ENCODE measurements at places on chromosomes 4 and X.

DNA sequence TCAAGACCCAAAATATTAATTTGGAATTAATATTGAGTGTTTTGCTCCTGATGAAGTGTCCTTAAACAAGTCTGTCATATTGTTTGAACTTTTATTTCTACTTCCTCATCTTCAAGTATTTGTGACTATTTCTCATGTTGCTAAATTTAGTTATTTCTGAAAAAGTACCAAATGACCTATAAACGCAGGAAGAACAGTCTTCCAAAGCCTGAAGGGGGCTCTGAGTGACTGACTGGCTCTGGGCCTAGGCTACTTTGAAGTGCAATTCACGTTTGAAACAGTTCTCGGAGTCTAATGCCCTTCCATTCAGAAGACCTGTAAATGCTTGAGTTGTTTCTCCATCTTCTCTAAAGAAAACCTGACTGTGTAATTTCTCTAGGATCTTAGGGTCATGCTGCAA lies 26.5 kb downstream of the GALNT7 start:
- DNase-seq = no peak

DNA sequence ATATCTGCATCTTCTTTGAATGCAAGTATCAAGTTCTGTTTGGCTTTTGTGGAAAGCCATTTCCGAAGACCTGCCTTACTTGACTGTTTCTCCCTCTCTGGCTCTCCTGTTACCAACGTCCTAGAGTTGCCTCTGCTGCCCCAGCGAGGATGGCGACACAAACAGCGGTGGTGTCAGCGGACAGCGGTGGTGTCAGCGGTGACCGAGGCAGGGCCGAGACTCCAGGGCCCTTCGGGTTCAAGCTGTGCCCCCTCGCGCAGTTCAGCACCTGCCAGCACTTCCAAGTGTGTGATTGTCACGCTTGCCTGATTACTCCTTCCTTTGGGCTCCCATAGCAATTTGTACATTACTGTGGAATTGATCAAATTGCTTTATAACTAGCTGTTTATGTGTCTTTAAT lies 336.9 kb upstream of the FAT1 start:
- DNase-seq = no peak

- no peak for DNase-seq
These were observed 74.5 kb downstream of the FRYL start for GRCh38 chr4:48705609-48706008.

DNA sequence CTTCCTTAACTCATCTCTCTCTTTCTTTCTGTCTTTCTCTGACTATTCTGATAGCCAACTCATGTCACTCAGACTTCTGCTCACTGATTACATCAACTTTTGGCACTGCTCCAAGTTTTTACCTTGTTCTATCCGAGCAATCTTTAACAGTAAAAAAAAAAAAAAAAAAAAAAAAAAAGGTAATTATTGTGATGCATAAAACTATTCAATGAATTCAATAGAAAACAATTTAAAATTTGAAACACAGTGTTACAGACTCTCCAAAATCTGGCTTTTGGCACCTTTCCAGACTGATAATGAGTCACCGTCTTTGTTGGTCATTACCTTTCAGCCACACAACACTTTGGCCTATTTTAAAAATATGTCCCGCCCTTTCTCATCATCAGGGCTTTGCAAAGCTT lies 229.5 kb downstream of the GALNTL6 start:
- DNase-seq = peak; percentile 57

- no peak for DNase-seq
These were observed 218.6 kb upstream of the GK2 start for GRCh38 chr4:79626611-79627010.

GRCh38 chr4:105120626-105121025 lies 26.1 kb upstream of the TET2 start:
- no peak for DNase-seq

DNA sequence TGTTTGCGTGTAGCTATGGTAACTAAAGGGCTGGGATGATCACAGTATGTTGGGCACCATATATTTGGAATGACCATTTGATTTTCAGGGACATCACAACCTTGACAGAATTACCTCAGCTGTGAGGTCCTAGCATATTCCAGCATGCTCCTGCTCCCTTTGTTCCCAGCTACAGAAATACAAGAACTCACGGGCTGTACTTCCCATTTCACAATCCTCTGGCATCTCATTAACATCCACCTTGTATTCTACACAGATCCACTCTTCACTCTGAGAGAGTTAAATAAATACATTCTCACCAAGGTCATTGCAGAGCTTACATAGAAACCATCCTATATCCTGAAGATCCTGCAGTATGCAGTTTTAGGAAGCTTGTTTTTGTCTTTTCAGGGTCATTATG lies 169.7 kb downstream of the FRMPD4 start:
- no peak for DNase-seq

DNA sequence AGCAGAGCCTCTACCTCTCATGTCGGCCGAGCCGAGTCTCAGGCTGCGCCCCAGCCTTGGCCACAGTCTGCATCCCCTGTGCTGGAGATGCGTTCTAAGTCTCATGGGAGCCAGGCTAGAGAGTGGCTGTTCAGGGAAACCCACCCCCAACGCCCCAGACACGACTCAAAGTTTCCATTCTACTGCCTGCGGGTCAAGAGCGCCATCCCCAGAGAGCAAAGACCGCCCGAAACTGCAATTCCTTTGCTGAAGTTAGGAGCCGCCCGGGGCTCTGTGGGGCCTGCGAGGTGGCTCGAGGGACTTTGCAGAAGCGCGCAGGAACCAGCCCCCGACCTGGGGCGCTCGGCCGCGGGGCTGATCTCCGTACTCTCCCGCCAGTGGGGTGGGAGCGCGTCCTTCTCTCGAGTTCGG lies 10.0 kb upstream of the ELF4 start:
- DNase-seq = no peak

GRCh38 chr4:109589605-109590004 lies 29.6 kb downstream of the MCUB start:
- peak; percentile 18 for DNase-seq

GRCh38 chrX:125757794-125758564 lies 408.1 kb downstream of the DCAF12L2 start:
- no peak for DNase-seq

- DNase-seq = no peak
These were observed 67.6 kb upstream of the TLL1 start for GRCh38 chr4:165805406-165805805.

DNA sequence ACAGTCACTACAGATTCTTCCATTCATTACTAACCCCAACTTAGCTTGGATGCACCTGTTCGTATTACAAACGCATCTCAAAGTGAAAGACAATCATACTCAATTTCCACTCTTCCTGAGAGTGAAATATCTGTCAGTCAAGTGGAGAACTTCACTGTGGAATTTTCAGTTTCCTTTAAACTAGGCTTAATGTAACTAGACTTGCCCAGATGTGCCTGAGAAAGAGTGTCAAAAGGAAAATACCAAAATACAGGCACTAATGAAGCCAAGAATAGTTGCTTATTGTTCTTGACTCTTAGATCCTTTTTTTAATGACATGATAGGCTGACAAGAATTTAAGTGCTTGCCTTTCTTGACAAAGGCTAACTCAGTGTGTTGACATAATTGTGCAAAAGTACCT lies 72.4 kb upstream of the NR3C2 start:
- DNase-seq = no peak

DNA sequence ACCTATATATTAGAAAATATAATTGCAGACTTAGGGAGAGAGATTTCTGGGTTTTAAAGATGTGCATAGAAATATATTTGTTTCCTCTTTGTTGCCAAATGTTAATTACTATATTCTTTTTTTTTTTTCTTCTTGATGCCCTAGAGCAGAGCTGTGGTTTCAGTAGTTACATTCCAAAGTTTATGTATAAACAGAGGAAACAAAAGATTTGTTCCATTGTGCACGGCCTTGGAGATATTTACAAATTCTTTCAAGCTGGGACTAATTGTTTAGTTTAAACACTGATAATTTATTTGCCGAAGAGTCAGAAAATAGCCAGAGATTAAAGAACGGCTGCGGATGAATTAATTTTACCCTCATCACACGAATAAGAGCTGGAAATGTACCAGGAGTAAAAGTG lies 85.1 kb downstream of the USP46 start:
- peak; percentile 39 for DNase-seq

DNA sequence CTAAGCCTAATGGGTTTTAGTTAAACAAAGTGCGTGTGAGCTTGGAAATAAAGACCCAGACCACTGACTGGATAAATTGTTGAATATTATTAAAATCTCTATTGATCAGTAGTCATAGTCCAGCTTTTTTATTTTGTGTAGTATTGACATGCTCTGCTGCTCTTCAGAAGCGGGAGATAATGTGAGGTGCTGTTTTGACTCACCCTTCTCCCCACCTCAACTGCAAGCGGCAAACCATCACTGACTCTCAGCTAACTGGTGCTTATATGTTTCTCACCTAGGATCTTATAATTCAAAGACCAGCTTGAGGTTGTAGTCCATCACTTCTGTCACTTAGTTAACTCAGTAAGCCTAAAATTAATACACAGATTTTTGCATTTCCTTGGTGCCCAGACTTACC lies 72.2 kb downstream of the COMMD8 start:
- DNase-seq = no peak

DNA sequence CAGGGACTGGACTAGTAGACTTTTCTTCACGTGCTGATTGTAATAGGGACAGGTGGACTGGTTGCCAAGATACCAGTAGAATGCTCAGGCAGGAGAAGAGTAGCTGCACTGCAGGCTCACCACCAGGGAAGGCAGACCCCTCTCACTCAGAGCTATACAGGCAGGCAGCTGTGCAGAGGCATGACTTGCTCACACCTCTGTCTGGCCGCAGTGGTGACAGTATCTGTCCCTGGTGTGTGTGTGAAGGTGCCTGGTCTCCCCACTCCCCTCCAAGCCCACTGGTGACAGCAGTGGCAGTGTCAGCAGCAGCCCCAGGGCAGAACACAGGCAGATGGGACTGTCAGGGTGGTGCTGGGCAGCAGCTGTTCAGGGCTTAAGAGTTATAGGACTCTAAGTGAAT lies 140.7 kb downstream of the RPS6KA6 start:
- no peak for DNase-seq

DNA sequence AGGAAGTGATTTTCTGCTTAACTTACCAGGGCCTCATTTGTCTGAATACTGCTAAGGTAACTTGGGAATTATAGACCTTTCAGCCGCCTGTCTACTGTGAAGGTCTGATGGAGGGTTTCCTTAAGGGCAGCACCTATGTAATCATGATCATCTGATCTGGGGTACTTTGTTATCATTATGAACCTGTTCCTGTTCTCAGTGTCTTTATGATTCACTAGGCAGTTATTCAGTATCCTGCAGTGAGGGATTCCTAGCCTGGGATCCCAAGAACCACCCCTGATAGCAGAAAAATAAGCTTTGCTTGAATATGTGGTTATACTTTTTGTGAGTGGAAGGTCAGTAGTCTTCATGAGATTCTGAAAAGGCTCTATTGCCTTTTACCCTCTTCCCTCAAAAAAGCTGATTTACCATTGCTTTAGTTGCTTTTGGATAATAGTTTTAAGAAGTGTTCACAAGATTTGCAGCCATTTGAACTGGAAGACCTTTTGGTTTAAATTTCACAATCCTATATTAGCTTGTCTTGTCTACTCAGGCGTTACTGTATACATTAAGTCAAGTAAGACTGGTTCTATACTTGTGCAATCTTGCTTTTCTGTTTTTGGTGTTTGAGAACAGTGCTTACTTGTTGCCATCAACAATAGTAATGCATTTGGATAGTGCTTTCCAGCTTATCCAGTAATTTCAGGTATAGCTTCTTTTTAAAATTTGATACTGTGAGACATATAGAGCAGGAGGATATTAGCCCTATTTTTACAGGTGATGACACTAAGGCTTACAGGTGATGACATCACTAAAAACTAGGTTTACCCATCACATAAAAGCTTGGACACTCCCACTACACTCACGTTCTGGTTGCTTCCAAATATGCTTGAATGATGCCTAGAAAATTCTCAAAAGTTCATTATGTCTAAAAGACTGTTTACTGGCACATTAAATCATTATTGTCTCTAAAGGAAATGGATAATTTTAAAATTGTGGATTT lies 60.0 kb downstream of the FHIP1A start:
- DNase-seq = peak; percentile 82

DNA sequence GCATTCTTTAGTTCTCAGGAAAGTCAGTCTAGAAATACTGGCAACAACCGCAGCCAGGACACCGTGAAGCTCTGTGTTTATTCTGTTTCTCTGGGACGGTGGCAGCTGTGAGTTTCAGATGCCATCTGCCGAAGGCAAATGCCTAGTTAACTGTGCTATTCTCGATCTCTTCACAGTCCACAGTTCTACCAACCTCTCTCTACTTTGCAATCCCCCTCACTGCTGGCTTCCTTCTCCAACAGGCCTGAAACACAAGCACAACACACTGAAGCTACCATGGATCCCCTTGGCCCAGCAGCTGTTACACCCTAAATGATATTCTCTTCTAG lies 118.8 kb downstream of the ZNF827 start:
- no peak for DNase-seq

DNA sequence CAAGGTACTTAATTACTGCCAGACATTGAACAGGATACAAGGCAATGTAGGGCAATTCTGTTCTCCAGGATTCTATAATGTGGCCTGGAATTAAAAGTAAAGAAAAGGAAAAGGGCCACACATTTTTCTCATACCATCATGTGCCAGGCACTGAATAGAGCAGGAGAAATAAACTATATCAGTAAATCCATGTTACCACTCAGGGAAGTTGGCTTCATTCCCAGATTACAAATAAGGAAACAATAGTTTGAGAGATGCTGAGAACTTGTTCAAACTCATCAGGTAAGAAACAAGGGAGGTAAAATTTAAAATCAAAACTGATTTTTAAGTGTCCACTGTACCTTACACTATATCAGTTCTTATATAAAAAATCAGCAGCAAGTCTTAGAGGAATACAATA lies 645.0 kb upstream of the ATOH1 start:
- peak; percentile 78 for DNase-seq

GRCh38 chrX:18194688-18195087 lies 26.0 kb downstream of the BEND2 start:
- no peak for DNase-seq

GRCh38 chr4:78446619-78447018 lies 105.0 kb upstream of the ANXA3 start:
- DNase-seq = no peak

DNA sequence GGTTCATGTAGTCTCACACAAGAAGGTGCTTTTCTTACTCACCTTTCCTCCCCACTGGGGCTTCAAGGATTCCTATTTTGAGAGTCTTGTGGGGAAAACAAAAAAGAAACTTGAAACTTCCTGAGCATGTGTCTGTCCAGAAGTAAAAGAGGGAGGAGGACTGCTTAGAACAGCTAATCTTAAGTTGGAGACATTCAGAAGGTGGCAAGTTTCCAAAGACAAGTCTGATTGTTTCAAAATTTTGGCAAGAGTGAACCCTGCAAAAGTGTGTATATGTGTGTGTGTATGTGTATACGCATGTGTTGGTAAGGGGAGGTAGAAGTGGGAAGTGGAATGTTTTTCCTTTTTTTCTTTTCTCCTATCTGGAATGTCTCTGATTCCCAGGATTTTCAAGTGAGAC lies 189.0 kb upstream of the FRMPD4 start:
- no peak for DNase-seq

- DNase-seq = peak; percentile 88
These were observed 78.8 kb downstream of the CLDN22 start for GRCh38 chr4:183241322-183241640.

Measured in epithelial cell of esophagus (primary cell).